ENCODE measurements at places on chromosomes 11 and 22. TPM values are rescaled to one million over a fixed set of nuclear protein-coding genes. Genes with fewer than 3 reads are reported as not detected.
A peak's percentile ranks its signal among the peaks of the same experiment; 100 is the strongest.

The HEPN1 gene
- 1.3 TPM for polyA plus RNA-seq

The POU2AF2 gene
- polyA plus RNA-seq: not detected

The TRIM49 gene
- polyA plus RNA-seq: not detected

The TPP1 gene
- polyA plus RNA-seq: 134 TPM

The PRG3 gene
- 0.66 TPM for polyA plus RNA-seq

The IPO7 gene
- 103 TPM for polyA plus RNA-seq

The ANGPTL5 gene
- polyA plus RNA-seq: not detected

DNA sequence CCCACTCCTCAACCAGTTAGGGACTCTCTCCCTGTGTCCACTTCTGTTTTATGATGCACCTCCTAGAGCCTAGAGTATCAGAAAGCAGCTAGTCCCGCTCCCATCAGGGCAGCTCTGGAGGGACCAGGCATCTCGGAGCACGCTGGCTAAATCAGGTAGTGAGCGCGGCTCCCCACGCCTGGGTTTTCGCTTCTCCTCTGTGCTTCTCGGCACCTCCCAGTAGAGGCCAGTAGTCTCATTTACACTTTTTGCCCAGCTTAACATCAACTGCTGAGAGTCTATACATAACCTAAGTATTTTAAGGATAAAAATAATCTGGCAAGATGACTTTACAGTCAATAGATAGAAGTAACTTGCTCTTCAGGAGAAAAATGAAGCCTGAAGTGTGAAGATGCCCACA, 473.8 kb downstream of the OPCML start:
- no peak for DNase-seq

GRCh38 chr11:84914511-84914910, 712.6 kb downstream of the DLG2 start:
- no peak for DNase-seq

DNA sequence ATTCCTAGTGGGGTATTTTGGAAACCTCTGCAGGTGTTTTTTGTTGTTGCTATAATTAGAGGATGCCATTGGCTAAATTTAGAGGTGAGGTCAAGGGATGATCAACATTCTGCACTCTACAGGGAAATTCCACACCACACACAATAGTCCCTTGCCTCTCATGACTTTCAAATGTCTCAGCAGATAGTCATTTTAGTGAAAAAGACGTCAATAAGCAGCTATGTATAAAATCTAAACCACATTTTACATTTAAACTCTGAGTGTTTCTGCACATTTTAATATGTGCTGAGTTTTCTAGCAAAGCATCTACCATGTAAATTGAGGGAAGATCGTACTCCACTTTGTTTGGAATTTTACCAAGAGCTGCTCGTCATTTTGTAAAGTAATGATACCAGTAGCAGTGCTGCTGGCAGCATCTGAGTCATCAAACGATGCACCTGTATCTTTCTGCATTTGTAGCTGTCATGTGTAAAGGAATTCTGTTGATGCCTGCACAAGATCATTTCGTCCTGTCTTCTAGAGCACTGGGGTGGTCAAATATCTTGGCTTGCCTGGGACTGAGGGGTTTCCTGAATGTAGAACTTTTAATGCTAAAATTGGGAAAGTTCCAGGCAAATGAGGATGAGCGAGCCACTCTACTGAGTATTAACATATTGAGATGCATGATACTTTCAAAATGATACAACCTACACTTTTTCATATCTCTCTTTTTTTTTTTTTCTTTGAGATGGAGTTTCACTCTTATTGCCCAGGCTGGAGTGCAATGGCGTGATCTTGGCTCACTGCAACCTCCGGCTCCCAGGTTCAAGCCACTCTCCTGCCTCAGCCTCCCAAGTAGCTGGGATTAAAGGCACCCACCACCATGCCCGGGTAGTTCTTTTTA, 414.5 kb upstream of the SYN3 start:
- no peak for DNase-seq

DNA sequence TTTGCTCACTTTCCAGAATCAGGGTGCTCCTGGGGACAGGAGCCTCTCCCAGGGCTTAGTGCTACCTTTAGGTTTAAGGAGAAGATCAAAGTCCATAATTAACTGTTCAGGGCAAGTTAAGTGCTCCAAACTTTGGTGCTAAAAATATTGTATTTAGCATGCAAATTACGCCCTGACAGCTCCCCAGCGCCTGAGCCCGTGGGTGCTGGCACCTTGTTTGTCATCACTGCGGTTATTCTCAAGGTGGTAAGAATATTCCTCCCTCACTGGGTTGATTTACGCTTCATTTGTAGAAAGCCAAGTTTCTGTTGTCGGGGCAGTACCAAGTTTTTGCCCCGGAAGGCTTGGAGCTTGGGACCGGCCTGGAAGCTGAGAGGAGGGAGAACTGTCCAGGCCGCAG, 21.3 kb downstream of the ANKK1 start:
- DNase-seq: no peak

DNA sequence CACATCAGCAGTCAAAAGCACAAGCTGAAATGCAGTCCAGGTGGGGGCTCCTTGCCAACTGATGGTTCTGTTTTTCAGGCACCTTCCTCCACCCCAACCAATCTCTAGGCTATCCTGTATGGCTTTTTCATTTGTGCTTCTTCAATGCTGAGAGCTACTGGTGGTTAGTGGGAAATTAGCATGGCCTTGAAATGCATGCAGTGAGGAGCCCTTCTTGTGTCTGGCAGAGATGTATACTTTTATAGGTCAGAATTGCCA, 167.4 kb downstream of the NAV2 start:
- DNase-seq: no peak

GRCh38 chr22:42596863-42597530, 17.7 kb downstream of the POLDIP3 start:
- no peak for DNase-seq

DNA sequence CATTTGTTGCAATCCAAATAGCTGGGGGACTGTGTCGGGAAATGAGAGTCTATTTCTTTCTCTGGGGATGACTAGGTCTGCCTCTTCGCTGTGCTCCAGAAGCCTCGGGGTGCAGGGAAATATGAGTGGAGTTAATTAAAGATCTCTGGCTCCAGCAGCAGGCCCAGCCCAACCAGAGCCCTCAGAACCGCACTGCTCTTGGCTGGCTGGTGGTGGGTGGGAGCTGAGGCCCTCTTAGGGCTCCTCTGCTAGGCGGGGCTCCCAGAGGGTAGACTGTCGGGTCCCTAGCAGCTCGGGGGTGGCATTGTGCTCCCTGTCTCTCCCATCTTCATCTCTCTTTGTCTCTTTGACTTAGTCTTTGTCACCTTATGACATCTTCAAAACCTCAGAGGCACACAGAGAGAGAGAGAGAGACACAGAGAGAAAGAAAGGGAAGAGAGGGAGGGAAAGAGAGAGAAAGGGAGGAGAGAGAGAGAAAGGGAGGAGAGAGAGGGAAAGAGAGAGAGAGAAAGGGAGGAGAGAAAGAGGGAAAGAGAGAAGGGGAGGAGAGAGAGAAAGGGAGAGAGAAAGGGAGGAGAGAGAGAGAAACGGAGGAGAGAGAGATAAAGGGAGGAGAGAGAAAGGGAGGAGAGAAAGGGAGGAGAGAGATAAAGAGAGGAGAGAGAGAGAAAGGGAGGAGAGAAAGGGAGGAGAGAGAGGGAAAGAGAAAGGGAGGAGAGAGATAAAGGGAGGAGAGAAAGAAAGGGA, 20.2 kb downstream of the MPPED1 start:
- no peak for DNase-seq

DNA sequence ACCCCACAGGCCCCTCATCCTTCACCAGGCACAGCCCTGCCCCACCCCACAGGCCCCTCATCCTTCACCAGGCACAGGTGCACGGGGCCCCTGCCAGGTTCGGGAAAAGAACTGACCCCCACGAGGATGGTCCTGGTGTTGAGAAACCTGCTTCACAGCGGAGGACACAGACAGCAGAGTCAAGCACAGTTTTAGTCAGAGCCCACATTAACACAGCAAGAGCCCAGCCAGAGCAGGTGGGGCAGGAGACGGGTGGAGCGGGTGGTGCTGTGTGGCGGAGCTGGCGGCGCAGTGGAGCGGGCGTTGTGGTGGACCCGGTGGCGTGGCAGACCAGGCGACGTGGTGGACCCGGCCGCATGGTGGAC, 1085.5 kb downstream of the BRD1 start:
- DNase-seq: no peak

DNA sequence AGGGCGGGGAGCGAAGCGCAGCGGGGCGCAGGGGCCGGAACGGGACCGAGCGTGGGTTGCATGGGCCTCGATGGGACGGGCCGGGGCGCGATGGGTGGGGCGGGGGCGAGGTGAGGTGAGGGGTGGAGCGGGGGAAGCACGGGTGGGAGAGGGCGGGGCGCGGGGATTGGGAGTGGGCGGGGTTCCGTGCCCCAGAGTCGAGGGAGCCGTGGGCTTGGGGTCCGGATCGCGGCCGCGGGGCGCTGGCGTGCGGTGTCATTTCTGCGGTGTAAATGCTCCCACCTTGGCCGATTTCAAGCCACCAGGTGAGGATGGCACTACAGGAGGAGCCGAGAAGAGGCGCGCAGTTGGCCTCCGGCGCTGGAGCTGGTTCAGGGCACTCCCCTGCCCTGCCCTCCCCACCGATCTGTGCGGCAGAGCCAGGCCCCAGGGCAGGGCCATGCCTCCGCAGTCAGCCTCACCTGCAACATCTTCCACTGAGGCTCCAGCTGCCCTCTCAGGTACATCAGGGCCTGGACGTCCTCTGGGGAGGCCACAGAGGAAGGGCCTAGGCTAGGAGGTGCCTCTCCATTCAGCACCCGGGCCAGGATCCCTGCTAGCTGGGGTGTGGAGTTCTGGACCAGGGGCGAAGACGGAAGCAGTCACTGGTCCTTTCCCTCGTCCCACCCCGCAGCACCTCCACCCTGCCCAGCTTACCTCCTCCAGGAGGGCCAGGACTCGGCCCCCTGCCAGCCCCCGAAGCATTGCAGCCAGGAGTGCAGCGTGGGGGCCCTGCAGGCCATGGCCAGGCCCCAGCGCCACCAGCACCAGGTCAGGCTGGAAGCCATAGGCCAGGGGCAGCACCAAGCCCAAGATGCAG, 620 bp upstream of the TUBGCP6 start:
- no peak for DNase-seq

DNA sequence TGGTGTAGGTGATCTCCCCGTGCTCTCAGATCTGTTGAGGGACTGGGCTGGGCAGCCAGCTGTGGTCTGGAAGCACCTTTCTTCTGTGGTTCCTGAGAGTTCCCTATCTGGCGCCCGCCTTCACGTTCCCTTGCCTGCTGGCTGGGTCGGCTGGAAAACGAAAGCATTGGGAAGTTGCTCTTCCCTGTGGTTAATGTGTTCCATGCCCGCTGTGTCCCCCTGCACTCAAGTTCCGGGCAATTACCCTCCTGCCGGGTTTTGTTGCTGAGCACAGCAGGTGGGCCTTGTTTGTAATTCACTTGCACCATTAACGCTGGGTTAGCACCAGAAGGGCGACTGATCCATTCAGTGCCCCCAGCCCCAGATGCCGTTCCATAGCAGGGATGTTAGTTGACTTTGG, 134.1 kb downstream of the GRIK4 start:
- peak; percentile 46 for DNase-seq

GRCh38 chr22:41582694-41583093, 6.9 kb downstream of the PMM1 start:
- no peak for DNase-seq

DNA sequence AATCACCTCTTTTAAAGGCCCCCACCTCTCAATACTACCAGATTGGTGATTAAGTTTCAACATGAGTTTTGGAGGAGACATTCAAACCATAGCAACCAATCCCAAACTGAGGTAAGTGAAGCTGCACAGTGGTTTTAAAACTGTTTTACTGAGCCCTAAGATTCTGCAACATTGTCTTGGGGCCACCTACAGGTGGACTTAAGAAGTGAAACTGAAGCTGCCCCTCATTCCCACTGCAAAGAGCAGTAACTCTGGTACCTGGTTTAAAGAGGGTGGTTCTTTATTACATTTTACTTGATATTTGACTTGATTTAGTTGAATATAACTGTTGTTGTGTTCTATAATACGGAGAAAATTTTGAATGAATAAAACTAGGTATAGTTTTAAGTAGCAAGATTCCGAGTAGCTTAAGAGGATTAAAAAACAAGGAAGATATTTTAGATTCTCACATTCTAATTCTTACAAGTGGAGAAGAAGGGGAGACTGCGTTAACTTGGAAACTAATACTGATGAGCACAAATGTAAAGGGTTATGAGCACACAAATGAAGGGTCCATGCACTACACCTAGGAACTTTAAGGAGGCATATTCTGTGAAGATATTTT, 26.7 kb downstream of the SYT9 start:
- peak; percentile 23 for DNase-seq

DNA sequence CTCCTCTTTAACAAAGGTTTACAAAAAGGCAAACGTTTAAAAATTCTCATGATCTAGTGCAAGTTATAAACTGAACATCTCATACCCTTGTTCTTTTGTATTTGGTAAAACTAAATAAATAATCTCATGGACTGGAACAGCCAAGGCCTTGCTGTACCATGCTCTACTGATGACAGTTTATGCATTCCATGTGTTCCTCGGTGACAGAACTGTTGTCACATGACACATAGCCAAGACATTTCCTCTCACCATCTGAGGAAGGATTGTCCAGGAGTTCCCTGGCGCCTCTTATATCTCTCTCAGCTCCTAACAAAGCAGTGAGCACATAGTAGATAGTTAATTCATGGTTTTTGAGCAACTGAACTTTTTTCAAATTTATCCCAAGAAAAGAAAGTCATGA, 12.6 kb downstream of the CCDC83 start:
- no peak for DNase-seq

- no peak for DNase-seq
Measured at GRCh38 chr11:11514246-11514645, 107.6 kb downstream of the GALNT18 start.

DNA sequence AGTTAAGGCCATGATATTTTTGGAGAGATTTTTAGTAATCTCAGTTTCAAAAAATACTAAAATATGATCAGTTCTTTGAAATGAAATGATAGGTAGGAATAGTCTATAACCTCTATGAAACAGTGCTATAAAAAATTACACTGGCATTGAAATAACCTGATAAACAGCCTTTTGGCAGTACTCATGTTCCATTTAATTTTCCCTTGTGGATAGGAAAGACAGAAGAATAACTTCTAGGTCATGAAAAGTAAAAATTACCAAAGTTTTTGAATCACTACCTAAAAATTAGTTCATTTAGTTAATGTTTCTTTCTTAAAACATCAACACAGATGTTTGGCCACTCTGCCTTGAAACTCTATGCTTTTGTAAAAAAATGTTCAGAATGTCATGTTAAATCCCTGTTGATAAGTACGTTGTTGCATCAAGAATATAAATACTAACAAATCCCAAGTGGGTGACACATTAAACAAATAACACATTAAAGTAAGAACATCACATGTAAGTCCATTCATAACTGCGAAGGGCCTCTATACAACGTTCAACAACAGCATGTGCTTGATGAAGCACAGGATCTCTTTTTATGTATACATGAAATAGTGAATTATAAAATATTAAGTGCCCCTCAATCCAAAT, 290.2 kb downstream of the SWAP70 start:
- no peak for DNase-seq

All from right renal pelvis (tissue), 4 donors.